ENCODE measurements at places on chromosomes 7 and 10.

GRCh38 chr7:763762-764161 lies 36.7 kb upstream of the PRKAR1B start:
- DNase-seq = no peak

GRCh38 chr7:113267271-113267670 lies 148.9 kb upstream of the SMIM30 start:
- no peak for DNase-seq

- no peak for DNase-seq
These were observed 7.9 kb downstream of the ZNF22 start for GRCh38 chr10:45008524-45009161.

DNA sequence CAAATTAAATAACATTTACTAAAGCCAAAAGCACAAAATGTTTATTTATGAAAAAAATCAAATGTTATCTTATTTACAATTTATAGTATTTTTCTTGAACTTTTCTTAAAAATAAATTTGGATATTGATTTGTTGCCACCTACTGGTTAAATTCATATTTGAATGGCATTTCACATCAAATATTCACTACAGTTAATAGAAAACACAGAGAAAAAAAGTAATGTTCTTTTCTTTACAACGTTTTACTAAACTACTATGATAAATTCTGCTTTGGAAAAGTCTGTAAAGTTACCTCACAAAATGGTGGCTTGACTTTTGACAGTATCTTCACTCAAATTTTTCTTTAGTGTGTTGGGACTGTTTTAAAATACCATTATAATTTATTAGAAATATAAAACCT lies 52.7 kb downstream of the SRPK2 start:
- no peak for DNase-seq

- peak; percentile 63 for DNase-seq
These were observed 2.0 kb downstream of the SEMA3D start for GRCh38 chr7:85184599-85185423.

All from endodermal cell (in vitro differentiated cells).